A673 (cell line): ENCODE measurements at places on chromosomes 4 and X. TPM values are rescaled to one million over a fixed set of nuclear protein-coding genes. Genes with fewer than 3 reads are reported as not detected.

DNA sequence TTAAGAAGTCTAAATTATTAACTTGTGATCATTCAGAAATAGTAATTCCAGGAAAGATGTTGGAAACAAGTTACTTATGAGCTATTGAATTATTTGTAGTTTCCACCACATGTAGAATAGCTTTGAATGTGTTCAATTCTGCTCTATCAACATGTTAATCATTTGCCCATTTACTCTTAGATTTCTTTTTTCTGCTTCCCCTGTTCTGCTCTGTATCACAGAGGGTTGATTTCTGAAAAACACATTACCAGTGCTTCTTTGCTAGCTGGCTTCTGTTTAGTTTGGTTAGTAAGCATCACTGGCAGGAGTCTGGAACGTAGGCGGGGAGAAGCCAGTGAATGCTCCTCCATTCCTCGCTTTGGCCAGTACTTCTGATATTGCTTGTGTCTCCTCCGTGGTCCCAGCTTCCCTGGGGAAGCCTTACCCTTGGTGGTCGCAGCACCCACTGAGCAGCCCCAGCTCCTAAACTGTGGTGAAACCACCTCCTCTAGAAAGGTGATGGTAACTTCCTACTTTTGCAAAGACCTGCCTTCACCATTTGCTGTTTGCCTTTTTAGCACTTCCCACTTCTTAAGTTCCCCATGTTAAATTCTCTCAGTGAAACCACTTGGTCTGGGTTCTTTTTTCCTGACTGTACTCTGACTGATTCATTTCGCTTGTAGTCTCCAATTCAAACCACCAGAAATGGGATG, 40.3 kb upstream of the GALNT7 start:
- H3K4me3 ChIP-seq, result no peak overlapping the region
- H3K36me3 ChIP-seq, result no peaks in the 10 kb centered on the region
- no peaks in the 10 kb centered on the region for H3K27me3 ChIP-seq
- H3K4me1 ChIP-seq, result no peaks in the 10 kb centered on the region
- no peak for DNase-seq
- H3K27ac ChIP-seq, result no peak overlapping the region

The TLR6 gene
- 0.59 and 1.5 TPM in 2 replicates for total RNA-seq

GRCh38 chrX:18719852-18720251, 12.4 kb downstream of the PPEF1 start:
- H3K36me3 ChIP-seq, result no peaks in the 10 kb centered on the region
- no peak for DNase-seq
- H3K4me3 ChIP-seq, result no peak overlapping the region

The TEX13A gene
- not detected in 2 replicates for total RNA-seq

GRCh38 chrX:119726900-119727555, 31.4 kb upstream of the SOWAHD start:
- H3K4me3 ChIP-seq, result no peak overlapping the region
- DNase-seq, result no peak
- no peaks in the 10 kb centered on the region for H3K27me3 ChIP-seq

DNA sequence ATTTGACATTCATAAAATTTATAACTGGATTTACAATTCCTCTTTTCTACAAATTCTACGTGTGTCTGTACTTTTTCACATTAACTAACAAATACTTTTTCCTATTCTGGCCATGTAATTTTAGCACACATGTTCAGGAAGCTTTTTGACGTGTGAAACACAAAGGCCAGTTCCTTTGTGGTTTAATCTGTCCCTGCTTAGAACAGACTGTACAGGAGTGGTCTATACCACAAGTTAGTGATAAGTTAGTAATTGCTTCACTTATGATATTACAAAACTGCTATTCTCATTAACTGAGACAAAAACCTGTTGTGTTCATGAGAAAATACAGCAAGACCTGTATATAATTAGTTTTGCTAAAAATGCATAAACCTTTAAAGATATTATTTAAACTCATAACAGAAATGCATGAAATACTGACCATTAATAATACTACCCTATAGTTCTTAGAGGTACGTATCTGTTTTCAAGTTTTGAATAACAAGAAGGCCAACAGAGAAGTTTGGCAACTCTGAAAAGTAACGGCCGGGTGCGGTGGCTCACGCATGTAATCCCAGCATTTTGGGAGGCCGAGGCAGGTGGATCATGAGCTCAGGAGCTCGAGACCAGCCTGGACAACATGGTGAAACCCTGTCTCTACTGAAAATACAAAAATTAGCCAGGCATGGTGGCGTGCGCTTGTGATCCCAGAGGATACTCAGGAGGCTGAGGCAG, 13.7 kb upstream of the AREG start:
- H3K27ac ChIP-seq, result no peak overlapping the region
- no peaks in the 10 kb centered on the region for H3K27me3 ChIP-seq
- H3K4me1 ChIP-seq, result no peaks in the 10 kb centered on the region
- no peak overlapping the region for H3K4me3 ChIP-seq
- H3K36me3 ChIP-seq, result no peaks in the 10 kb centered on the region

The FGA gene
- total RNA-seq, result not detected in 2 replicates

DNA sequence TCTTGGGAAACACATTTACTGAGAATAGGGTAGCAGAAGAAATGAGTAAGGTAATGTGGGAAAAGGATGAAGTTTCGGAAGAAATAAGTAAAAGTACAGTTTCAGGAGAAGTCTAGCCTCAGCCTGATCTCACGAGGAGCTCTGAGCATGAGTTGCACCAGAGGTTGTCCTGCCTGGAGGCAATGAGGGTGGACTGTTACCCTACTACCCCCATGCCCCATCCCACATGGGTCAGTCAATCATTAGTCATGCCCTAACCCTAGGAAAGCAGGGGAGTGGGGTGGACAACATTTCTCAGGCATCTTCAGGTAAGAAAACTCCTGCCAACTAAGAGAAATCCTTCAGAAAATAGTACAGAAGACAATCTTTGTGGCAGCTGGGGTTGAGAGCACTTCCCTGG, 35.1 kb downstream of the HS3ST1 start:
- no peak for DNase-seq
- H3K4me3 ChIP-seq, result no peak overlapping the region
- H3K4me1 ChIP-seq, result no peaks in the 10 kb centered on the region
- H3K27ac ChIP-seq, result no peak overlapping the region
- no peaks in the 10 kb centered on the region for H3K36me3 ChIP-seq

The TLR10 gene
- total RNA-seq, result not detected in 2 replicates

DNA sequence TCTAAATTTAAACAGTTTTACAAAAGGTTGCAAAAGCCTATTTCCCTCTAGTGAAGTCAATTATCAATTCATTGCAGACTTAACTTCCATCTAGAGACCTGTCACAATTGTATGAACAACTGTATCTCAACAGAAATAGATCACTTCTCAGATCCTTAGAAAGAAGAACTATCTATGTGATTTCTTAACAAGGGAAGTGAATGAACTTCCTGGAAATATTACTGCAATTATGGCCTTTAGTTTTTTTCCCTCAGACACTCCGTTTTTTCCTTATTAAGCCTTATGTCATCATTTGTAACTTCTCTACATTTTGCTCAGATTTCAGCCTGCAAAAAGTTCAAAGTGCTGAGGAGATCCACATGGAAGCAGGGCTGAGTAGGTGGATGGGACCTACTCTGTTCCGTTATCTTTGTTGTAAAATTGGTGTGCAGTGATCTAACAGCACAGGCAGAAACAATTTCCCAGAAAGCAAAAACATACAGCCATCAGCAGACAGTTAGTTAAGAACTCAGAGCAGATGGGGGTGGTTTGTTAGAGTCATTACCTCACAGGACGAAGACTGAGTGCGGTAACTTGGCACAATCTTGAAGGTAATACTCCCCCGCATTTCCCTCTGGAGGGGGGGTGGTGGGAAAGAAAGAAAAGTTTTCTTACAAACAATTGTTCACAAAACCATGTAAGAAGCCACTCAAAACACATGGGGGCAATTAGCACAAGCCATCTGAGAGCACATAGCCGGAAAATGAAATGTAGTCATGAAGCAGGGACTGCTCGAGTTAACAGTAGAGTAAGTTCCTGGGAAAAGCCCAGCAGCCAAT, 112.3 kb downstream of the NYX start:
- H3K27ac ChIP-seq, result no peak overlapping the region
- no peaks in the 10 kb centered on the region for H3K36me3 ChIP-seq
- no peaks in the 10 kb centered on the region for H3K27me3 ChIP-seq
- H3K4me3 ChIP-seq, result no peak overlapping the region

The FRG2 gene
- total RNA-seq, result 67.1 and 79.1 TPM in 2 replicates

- H3K27ac ChIP-seq, result no peak overlapping the region
- H3K4me1 ChIP-seq, result no peaks in the 10 kb centered on the region
- no peaks in the 10 kb centered on the region for H3K36me3 ChIP-seq
- H3K4me3 ChIP-seq, result no peak overlapping the region
- no peaks in the 10 kb centered on the region for H3K27me3 ChIP-seq
- DNase-seq, result no peak
Measured at GRCh38 chrX:151702026-151702714, 6.9 kb downstream of the PRRG3 start.

GRCh38 chr4:54745031-54745770, 87.4 kb downstream of the KIT start:
- H3K36me3 ChIP-seq, result no peaks in the 10 kb centered on the region
- H3K4me3 ChIP-seq, result no peak overlapping the region
- H3K27ac ChIP-seq, result no peak overlapping the region
- no peaks in the 10 kb centered on the region for H3K27me3 ChIP-seq
- DNase-seq, result no peak

DNA sequence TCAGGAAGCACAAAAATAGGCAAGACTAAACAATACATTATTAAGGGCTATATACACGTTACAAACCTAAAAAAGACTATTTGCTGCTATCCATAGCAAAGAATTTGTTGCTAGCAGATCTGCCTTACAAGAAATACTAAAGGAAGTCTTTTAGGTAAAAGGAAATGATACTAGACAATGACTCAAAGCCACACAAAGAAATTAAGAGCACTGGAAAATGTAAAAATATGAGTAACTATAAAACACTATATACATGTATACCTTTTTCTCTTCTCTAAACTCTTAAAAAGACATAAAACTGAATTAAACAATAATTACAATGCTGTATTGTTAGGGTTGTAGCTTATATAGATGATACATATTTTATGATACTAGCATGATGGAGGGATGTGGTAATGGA, 25.7 kb downstream of the SLC9A7 start:
- no peaks in the 10 kb centered on the region for H3K36me3 ChIP-seq
- DNase-seq, result no peak
- H3K27me3 ChIP-seq, result no peaks in the 10 kb centered on the region
- no peaks in the 10 kb centered on the region for H3K4me1 ChIP-seq

DNA sequence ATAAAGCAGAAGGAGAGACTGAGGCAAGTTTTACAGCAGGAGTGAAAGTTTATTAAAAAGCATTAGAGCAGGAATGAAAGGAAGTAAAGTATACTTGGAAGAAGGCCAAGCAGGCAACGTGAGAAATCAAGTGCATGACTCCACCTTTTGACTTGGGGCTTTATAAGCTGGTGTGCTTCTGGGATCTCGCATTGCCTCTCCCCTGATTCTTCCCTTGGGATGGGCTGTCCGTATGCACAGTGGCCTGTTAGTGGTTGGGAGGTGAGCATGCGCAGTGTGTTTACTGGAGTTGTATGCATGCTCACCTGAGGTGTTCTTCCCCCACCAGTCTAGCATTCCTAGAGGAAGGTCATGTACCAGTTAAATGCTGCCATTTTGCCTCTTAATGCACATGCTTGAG, 29.1 kb upstream of the C1QTNF7 start:
- H3K36me3 ChIP-seq, result no peaks in the 10 kb centered on the region
- H3K4me3 ChIP-seq, result no peak overlapping the region
- DNase-seq, result no peak
- H3K4me1 ChIP-seq, result peaks cover 49% of the 10 kb centered on the region
- no peak overlapping the region for H3K27ac ChIP-seq

The EGFL6 gene
- total RNA-seq, result not detected in 2 replicates

The DOCK11 gene
- total RNA-seq, result 2.1 and 2.2 TPM in 2 replicates

DNA sequence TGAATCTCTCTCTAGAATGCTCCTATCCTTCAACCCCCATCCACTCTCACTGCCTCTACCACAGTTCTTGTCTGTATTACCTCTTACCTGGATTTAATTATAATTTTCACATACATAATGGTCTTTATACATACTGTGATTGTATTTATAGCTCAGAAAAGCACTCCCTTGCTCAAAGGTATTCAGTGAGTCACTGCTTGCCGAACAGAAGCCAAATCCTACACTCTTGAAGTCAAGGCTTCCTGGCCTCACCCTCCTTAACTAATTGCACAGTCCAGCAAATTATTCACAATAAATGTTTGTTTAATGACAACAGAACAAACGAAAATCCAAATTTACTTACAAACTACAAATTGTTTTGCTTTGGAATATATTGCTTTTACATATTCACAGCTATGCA, 159.5 kb downstream of the KLHL13 start:
- no peak overlapping the region for H3K4me3 ChIP-seq
- no peak for DNase-seq
- H3K27me3 ChIP-seq, result no peaks in the 10 kb centered on the region
- H3K4me1 ChIP-seq, result no peaks in the 10 kb centered on the region
- no peak overlapping the region for H3K27ac ChIP-seq
- no peaks in the 10 kb centered on the region for H3K36me3 ChIP-seq

- H3K27ac ChIP-seq, result no peak overlapping the region
- no peak for DNase-seq
- H3K4me3 ChIP-seq, result no peak overlapping the region
Measured at GRCh38 chr4:121738780-121739535, 26.0 kb downstream of the SMIM43 start.

DNA sequence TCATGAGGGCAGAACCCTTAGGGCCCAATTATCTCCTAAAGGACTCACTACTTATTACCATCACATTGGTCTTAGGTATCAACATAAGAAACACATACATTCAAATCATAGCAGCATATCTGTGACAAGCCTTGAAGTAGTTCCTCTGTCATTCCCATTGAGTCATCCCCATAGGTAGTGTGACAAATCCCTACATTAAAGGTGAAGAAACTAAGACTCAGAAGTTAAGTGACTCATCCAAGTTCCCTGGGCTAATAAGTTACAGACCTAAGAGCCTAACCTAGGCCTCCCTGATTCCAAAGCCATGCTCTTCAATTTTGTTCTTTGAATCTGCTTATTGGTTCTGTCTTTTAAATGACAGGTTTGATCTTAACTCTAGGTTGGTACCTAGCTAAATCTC, 58.2 kb downstream of the CD38 start:
- no peaks in the 10 kb centered on the region for H3K4me1 ChIP-seq
- no peaks in the 10 kb centered on the region for H3K27me3 ChIP-seq
- no peak overlapping the region for H3K27ac ChIP-seq
- DNase-seq, result no peak
- H3K36me3 ChIP-seq, result no peaks in the 10 kb centered on the region

DNA sequence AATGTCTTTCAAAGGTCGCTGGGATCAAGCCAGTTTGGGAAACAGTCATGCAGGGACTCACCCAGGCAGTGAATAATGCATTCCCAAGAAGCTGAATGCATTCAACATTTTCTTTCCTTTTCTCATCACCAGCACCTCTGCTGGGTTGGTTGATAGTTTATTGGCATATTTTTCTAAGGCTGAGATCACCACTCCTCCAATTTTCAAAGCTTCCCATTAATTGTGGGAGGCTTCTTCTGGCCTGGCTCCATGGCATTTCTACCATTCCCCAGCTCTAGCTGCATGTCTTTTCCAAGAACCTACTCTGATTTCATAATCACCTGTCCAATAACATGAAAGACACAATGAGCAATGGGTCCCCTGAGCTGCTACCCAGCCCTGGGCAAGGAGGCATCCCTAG, 35.8 kb downstream of the CHRDL1 start:
- H3K4me3 ChIP-seq, result no peak overlapping the region
- no peaks in the 10 kb centered on the region for H3K4me1 ChIP-seq
- no peak overlapping the region for H3K27ac ChIP-seq
- no peaks in the 10 kb centered on the region for H3K36me3 ChIP-seq
- DNase-seq, result no peak

- H3K27me3 ChIP-seq, result no peaks in the 10 kb centered on the region
- no peaks in the 10 kb centered on the region for H3K36me3 ChIP-seq
- DNase-seq, result no peak
- H3K27ac ChIP-seq, result no peak overlapping the region
- no peak overlapping the region for H3K4me3 ChIP-seq
Measured at GRCh38 chr4:147865926-147866325, 134.0 kb downstream of the ARHGAP10 start.
